Lung microvascular endothelial cell (primary cell): ENCODE measurements at places on chromosomes 12 and 14. TPM values are rescaled to one million over a fixed set of nuclear protein-coding genes. Genes with fewer than 3 reads are reported as not detected.

SLC4A8 gene
- total RNA-seq: 0.60 and 1.1 TPM in 2 replicates

CCDC175 gene
- not detected in 2 replicates for total RNA-seq

DEGS2 gene
- 0.20 and 0.22 TPM in 2 replicates for total RNA-seq

IAPP gene
- not detected in 2 replicates for total RNA-seq

CLEC4D gene
- not detected in 2 replicates for total RNA-seq

TECPR2 gene
- total RNA-seq: 6.1 and 8.9 TPM in 2 replicates

RND1 gene
- total RNA-seq: 1.4 and 3.5 TPM in 2 replicates

RNF212B gene
- total RNA-seq: not detected in 2 replicates

KCNJ8 gene
- total RNA-seq: not detected in 2 replicates

NEMF gene
- 38.8 and 54.6 TPM in 2 replicates for total RNA-seq

COX8C gene
- not detected in 2 replicates for total RNA-seq

KRT82 gene
- total RNA-seq: not detected in 2 replicates

GPR84 gene
- under 0.01 TPM in 1 of 2 replicates, not detected in the other for total RNA-seq

NRIP2 gene
- not detected in 2 replicates for total RNA-seq

RTN1 gene
- total RNA-seq: under 0.01 TPM in 2 replicates

DNA sequence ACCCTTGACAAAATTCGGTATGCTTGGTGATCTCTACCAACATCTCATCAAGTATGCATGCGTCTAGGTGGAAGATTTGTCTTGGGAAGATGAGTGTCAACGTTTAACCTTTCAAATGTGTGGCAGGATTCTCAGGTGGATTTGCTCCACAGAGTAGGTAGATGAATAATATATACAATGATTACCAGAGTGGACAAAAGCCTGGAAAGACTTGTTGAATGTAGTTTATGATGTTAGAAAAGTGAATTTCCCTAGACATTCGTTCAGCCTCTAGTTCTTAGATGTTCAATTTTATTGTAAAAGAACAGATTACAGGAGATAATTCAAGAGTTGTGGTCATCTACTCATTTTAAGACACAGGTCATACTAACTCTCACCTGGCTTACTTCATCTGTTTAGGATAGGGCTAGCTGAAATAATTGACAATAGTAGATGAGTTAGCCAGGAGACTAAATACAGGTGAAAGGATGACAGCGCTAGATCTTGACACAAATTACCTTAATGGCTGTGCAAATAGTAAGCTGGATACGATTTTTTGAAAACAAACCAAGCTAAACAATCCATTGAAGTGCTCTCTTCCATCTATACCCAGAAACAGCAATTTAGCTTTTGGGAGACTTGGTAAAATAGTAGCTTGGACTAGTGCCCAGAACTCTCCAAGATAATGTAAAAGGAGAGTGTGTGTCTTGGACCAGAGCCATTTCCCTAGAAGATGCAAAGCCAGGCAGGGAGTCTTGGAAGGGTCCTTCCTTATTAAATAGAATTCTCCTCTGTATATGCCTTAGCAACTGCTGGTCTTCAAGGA, 168.0 kb downstream of the DACT1 start:
- peak; percentile 12 for DNase-seq

DNA sequence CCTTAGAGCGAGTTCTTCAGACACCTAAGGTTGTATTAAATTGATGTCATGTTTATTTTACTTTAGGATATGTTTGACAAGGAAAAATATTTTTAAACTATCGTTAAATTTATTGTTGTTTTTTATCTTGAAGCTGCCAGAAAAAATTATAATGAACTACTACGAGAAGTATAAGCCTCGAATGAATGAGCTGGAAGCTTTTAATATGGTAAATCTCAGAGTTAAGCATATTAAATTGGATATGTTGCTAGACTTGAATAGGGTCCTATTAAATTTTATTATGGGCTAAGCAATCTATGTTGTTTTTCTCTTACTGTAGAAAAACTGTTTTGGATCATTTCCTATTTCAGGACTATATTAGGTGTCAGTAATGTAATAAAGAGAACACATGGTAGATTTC, 118.2 kb downstream of the METTL25 start:
- no peak for DNase-seq

GRCh38 chr12:48132826-48133225, 13.7 kb downstream of the PFKM start:
- DNase-seq: no peak

- no peak for DNase-seq
Observed at GRCh38 chr12:12319451-12320183, 30.4 kb downstream of the MANSC1 start.

DNA sequence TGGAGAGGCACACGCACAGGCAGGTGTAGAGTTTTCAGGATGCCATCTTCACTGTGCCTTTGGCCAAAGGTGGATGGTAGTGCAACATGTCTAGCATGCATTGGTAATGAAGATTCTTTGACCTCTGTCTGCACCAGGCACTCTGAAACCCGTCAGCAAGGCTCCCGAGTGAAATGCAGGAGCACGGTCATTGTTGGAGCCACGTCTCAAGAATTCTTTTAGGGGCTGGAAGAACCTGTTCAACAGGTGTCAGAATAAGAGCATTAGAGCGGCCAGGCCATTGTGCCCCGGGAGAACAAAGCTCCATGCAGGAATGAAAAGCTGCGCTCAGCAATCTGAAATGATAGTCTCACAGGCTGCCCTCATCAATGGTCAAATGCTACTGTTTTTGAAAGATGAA, 40.2 kb upstream of the DICER1 start:
- DNase-seq: no peak

DNA sequence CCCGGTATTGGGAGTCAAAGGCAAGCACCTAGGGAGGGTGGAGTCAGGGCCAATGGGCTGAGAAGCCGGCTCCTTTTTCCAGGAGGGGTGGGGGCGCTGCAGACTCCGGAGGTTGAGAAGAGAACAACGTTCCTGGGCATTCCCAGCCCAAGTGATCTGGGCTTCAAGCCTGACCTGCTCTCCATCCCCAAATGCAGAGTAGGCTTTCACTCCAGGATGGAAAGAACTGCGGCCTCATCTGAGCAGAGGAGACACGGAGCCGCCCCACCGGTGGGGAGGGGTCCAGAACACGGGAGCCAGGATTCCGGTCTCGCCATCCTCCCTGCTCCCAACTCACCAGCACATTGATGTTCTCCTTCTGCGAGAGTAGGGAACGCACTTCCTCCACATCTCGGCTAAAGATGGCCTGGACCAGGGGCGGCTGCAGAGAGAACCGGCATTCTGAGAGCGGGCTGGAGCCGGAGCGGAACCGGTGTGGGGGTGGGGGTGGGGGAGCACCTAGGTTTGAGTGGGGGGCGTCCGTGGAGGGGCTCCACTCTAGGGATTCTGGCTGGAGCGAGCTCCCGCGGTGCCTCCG, 605 bp downstream of the ANKRD52 start:
- peak; percentile 42 for DNase-seq

- DNase-seq: no peak
Observed at GRCh38 chr12:1880153-1880845, 38.2 kb downstream of the CACNA2D4 start.

DNA sequence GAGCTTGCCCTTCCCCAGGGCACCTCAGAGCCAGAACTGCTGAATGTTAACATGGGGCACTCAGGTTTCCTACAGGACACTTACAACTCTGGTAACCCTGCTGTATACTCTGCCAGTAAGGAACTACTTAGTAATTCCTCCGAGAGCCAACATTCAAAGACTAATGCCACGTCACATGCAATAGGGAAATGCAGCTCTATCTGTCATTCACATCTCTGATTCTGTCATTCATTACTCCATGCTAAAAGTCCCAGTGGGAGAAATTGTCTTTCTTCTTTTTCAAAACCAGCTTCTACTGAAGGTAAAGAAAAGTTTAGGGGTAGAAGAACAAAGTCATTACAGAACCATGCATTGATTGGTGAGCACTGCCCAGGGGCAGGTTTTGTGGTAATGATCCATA, 189.2 kb downstream of the DAD1 start:
- no peak for DNase-seq

DNA sequence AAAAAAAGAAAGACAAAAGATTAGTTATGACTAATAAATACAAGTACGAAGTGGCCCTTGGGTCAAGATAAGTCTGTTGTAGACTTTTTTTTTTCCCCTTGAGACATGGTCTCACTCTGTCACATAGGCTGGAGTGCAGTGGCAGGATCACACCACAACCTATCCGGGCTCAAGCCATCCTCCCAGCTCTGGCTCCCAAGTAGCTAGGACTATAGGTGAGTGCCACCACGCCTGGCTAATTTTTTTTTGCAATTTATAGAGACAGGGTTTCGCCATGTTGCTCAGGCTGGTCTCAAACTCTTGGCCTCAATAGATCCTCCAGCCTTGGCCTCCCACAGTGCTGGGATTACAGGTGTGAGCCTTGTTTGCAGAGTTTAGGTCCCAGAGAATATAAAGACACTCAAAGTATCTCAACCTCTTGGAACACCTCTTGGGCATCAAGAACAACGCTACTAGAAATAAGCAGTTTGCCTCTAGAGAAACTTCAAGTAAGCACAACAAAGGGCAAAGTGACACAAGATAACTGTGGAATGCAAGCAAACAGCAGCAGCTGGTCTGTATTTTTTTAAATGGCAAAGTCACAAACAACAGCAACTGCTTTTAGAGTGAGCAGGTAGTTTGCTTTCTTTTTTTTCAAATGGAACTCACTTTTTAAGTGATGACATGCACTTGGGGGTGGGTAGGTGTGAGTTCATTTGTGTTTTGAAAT, 3.9 kb upstream of the MDM2 start:
- no peak for DNase-seq

DNA sequence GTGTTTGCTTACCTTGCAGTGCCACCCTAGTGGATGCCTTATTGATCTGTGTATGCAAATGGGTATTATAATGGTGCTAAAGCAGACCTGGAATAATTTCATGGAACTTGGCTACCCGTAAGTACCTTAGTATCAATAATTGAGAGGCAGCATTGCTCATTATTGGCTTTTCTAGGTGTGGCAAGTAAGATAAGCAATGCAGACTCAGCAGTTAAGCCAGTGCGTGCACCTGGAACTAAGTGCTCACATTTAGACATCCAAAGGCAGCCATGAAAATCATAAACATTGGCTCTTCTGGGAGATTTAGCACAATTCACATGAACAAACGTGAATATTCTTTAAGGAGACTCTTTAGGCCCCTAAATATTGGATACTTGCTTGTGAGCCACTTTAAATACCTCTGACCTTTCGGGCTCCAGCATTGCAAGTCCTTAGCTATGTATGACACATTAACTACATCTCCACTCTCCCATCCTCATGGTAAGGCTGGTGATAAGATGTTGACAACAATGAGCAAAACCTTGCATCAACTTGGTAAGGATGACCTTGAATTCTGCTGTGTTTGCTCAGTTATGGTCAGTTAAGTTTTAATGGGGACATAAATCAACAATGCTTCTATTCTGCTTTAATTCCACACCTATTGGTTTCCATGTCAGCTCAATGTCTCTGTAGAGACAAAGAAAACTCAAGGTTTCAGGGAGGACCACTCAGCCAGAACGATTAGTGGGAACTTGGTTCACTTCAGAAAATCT, 112.0 kb downstream of the SLC5A8 start:
- DNase-seq: no peak

DNA sequence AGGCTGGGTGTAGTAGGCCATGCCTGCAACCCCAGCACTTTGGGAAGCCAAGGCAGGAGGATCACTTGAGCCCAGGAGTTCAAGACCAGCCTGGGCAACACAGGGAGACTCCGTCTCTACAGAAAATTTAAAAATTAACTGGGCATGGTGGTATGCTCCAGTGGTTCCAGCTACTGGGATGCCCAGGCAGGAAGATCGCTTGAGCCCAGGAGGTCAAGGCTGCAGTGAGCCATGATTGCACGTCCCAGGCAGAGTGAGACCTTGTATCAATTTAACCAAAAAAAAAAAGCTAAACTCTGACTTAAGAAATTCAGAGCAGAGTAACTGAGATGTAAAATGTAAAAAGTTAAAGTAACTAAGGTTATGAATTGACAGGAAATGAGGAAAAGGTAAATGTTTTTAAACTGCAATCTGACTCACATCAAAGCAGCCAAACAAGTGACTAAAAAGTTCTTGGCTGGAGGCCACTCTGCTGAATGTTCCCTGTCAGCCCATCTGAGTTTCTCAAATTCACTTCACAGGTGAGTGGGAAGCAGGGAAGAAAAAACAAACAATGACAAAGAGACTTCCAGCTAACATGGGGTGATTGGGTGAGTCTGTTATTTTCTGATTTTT, 21.3 kb downstream of the PRKD1 start:
- peak; percentile 69 for DNase-seq

DNA sequence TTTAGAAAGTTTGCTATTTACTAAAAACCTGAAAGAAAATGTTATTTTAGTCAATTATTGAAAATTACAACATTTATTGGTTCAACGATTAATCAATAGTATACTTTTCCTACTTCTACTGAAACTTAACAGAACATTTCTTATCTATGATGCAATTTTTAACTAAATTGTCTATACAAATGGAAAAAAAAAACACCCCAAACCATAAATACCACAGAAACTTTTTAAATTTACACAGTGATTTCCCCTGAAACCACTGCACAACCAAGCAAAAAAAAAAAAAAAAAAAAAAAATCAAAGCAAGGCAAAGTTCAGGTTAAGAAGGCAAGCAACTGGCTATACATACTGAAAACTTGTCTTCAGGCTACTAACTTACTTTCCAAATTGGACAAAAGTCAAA, 71.9 kb upstream of the POC1B start:
- no peak for DNase-seq

- DNase-seq: no peak
Observed at GRCh38 chr14:91830777-91831176, 36.6 kb downstream of the TC2N start.

GRCh38 chr12:93137656-93138612, 208.8 kb upstream of the EEA1 start:
- DNase-seq: peak; percentile 78

DNA sequence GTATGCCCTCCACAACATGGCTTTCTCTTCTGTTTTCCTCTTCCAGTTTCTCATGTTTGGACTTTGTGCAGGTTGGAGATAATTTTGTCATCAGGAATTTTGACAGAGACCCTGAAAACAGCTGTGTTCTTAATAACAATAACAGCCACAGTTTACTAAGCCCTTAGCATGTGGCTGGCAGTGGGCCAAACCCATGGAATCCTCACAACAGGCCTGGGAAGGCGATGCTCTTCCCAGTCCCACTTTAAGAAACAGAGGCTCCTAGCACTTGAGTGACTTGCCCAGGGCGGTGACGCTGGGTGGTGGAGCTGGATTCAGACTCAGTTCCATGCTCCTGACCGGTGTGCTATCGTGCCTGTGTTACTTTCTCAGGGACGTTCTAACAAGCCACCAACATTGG, 20.1 kb upstream of the PLEKHG3 start:
- DNase-seq: no peak

GRCh38 chr12:754473-754820, 2.1 kb downstream of the WNK1 start:
- DNase-seq: peak; percentile 49

DNA sequence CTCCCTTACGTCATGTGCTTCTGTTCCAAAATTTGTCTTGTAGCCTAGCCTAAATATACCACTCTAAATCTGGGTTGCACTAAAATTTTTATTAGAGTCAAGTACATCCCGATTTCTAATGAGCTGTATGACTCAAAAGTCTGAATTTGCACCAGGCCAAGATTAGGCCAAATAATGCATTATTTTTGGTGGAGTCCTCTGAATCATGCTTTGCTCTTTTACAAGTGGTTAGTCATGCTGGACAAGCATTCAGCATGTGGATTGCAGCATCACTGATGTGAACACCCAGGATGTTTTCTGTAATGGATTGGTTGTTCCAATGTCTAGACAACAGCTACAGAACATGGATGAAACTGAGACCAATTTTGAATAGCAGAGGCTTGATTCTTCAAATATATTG, 23.7 kb downstream of the HEBP1 start:
- DNase-seq: peak; percentile 83

- peak; percentile 59 for DNase-seq
Observed at GRCh38 chr14:54564071-54564867, 2.7 kb upstream of the SAMD4A start.
